Activated CD4-positive, alpha-beta T cell treated with anti-CD3 and anti-CD28 coated beads, Interleukin-2, amount 10 ng/mL, durations not matched to agents 7 days and 5 days (primary cell): ENCODE measurements at places on chromosomes 4 and X. TPM values are rescaled to one million over a fixed set of nuclear protein-coding genes. Genes with fewer than 3 reads are reported as not detected.
A peak's percentile ranks its signal among the peaks of the same experiment; 100 is the strongest.

The IBSP gene
- not detected for total RNA-seq

DNA sequence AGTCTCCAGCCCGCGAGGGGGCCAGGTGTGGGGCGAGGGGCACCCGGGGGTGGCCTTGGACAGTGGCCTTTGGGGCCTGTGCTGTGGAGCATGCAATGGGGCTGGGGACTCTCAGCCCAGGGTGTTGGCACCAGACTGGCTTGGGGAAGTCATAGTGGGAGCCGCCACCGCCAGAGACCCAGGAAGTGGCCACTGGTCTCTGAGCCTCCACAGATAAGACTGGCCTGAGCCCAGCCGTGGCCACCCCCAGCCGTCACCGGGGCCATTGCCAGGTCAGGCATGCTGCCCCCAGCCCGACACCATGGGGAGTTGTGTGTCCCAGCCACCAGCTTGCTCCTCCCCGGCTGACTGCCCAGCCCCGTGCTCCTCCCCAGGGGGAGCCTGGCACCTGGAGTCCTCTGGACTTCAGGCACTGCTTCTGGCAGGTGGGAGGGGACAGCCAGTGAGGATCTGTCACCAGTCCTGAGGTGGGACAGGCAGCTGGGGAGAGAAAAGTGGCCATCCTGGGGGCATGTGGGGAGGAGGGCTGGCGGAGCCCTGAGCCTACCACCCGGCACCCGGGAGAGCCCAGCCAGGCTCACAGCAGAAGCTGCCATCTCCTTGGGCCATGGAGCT lies 32.5 kb downstream of the TACC3 start:
- no peak overlapping the region for H3K27ac ChIP-seq
- no peaks in the 10 kb centered on the region for H3K27me3 ChIP-seq
- no peak overlapping the region for H3K4me3 ChIP-seq
- H3K36me3 ChIP-seq: no peaks in the 10 kb centered on the region

The MAGEA6 gene
- total RNA-seq: not detected

DNA sequence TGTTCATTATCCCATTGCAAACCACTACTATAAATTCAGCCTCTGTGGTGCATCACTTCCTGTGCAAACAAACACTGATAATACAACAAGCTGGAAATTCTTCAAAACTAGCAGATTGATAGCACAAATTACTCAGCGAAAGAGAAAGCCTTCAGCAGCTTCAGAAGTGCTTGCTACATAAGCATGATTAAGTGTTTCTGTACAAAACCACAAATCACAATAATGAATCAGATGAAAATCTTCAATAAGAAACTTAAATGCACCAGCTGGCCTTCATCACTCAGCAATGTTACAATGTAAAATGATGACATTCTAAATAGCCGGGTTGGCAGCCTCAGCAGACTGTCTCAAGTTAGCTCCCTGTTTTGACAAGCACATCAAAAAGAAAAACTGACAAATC lies 262.2 kb downstream of the SPOCK3 start:
- H3K27ac ChIP-seq: no peak overlapping the region
- no peak overlapping the region for H3K4me3 ChIP-seq
- no peaks in the 10 kb centered on the region for H3K27me3 ChIP-seq
- no peaks in the 10 kb centered on the region for H3K36me3 ChIP-seq
- no peak for DNase-seq
- no peaks in the 10 kb centered on the region for H3K4me1 ChIP-seq

GRCh38 chrX:54695816-54696487 lies 102.1 kb downstream of the ITIH6 start:
- no peak for DNase-seq
- no peaks in the 10 kb centered on the region for H3K36me3 ChIP-seq
- H3K27ac ChIP-seq: no peak overlapping the region
- no peaks in the 10 kb centered on the region for H3K4me1 ChIP-seq
- H3K4me3 ChIP-seq: no peak overlapping the region

DNA sequence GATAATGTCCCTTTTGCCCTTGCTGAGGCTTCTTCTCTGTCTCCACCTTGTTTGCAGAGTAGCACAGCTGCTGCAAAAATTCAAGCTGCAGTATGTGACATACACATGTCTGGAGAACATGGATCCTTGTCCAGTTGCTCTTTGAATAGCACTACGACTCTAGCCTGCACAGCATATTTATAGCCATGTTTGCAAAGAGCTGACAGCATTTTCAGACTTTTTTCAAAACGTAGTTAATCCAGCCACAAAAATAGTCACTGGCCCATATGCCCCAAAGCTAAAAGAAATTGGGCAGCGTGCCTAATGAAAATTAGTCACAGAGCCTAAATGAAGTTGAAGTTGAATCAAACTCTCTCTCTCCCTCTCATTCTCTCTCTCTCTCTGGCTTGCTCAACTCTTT lies 17.5 kb downstream of the SLC16A2 start:
- DNase-seq: no peak
- no peaks in the 10 kb centered on the region for H3K36me3 ChIP-seq
- no peak overlapping the region for H3K4me3 ChIP-seq
- H3K4me1 ChIP-seq: no peaks in the 10 kb centered on the region
- H3K27ac ChIP-seq: no peak overlapping the region

DNA sequence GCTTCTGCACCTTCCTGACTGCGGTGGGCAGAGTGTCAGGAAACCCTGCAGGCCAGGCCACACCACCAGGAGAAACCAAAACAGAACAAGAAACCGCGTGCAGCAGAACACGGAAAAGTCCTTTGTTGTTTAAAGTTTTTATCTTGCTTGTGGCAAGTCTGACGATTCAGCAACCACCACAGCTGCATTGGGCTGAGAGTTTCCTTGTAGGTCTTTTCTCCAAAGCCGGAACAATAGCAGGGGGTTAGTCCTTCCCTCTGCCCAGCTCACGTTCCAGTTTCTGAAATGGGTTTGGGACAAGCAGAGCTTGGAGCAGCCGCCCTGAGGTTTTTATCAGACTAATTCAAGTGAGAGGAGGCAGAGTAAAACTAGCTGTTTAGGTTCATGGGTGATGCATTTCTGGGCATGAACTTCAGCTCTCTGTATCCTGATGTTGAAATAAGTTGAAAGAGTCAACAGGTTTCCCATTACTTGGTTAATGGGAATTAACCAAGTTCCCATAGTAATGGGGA lies 216.9 kb downstream of the PTTG2 start:
- H3K27ac ChIP-seq: peak overlapping the region; percentile 93
- peak overlapping the region; percentile 58 for H3K4me3 ChIP-seq
- DNase-seq: peak; percentile 80
- H3K4me1 ChIP-seq: peaks cover 66% of the 10 kb centered on the region

DNA sequence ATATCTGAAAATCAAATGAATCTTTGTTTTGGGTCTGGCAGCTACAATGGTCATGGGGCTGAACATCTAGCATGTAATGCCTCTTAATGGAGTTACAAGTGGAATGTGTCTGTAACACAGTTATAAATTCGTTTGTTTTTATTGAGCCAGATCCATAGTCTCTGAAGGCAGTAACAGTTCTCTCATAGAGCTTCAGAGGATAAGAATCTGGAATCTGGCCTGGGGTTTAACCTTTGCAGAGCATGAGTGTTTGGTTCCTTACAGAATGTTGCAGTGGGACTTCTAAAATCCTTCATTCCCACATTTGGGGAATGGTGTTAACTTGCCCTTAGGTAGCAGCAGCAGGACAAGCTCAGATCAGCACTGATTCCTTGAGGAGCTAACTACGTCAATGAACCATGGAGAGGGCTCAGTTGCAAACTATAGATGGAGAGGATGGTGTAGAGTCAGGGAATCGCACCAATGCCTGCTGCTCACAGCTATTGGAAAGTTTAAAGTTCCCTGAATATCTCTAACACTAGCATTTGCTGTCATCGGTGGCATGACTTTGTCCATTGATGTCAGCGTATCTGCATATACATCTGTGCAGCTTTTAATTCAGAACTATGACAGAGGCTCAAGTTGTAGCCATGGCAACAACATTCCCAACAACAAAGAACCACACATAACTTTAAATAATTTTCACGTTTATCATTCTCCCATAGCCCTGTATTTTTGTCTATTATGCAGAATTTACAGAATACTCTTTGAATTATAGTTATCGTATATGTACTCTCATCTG lies 72.2 kb downstream of the RASGEF1B start:
- no peaks in the 10 kb centered on the region for H3K27me3 ChIP-seq
- no peaks in the 10 kb centered on the region for H3K36me3 ChIP-seq
- no peak overlapping the region for H3K27ac ChIP-seq
- no peak overlapping the region for H3K4me3 ChIP-seq
- DNase-seq: no peak
- no peaks in the 10 kb centered on the region for H3K4me1 ChIP-seq

DNA sequence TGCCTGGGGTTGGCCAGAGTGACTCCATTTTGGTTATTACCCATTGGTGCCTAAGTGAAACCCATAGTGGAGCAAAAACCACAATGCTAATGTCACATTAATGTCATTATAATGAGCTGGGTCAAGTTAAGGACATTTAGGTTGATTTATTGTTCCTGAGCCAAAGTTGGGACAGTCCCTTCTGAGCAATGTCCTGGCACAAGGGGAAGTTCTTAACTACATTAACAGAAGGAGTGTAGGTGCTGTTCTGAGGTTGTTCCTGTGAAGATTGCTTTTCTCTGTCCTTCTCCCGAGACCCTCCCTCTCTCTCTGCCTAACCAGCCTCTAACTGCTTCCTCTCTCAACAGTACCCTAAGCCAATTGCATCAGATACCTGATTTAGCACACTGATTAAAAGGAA lies 1956.8 kb upstream of the PCDH10 start:
- no peaks in the 10 kb centered on the region for H3K27me3 ChIP-seq
- H3K27ac ChIP-seq: no peak overlapping the region
- no peak for DNase-seq
- H3K4me1 ChIP-seq: no peaks in the 10 kb centered on the region
- H3K36me3 ChIP-seq: no peaks in the 10 kb centered on the region

DNA sequence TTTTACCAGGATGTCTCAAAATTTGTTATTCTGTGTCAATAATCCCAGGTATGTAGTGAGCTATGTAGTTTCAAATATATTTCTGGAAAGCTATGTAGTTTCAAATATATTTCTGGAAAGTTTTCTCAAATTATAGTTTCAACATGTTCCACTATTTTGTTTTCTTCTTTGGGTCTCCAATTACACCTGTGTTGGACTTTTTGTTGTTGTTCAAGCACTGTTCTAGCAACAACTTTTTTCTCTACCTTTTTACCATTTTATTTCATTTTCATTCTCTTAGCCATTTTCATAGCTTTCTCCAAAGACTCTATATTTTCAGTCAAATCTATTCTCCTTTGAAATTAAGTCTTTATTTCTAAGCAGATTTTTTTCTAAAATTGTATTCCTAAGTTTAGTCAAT lies 88.4 kb downstream of the LCORL start:
- no peak for DNase-seq
- no peak overlapping the region for H3K27ac ChIP-seq
- H3K4me1 ChIP-seq: no peaks in the 10 kb centered on the region
- peaks cover 5% of the 10 kb centered on the region for H3K36me3 ChIP-seq
- H3K27me3 ChIP-seq: no peaks in the 10 kb centered on the region
- no peak overlapping the region for H3K4me3 ChIP-seq

The HS3ST1 gene
- not detected for total RNA-seq

GRCh38 chrX:133698298-133698697 lies 283.0 kb upstream of the GPC4 start:
- no peaks in the 10 kb centered on the region for H3K4me1 ChIP-seq
- H3K27ac ChIP-seq: no peak overlapping the region
- DNase-seq: no peak
- H3K27me3 ChIP-seq: no peaks in the 10 kb centered on the region

DNA sequence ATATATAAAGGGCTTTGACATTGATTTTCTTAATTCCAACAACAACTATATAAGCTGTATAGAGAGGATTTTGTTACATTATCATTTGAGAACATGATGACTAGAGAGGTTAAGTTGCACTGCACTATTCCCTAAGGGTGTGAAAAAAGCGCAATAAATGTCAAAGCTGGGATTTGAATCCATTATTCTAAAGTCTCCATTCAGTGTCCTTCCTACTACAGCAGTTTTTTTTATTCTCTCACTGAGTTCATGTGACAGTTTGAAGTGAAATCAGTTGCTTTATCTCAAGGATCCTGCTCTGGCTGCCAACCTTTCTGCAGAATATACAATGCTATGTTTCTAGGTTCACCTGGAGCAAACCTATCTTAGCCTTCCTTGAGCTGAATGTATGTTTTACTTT lies 177.5 kb downstream of the ANKRD50 start:
- H3K27me3 ChIP-seq: no peaks in the 10 kb centered on the region
- no peak for DNase-seq
- no peaks in the 10 kb centered on the region for H3K36me3 ChIP-seq

The CHRDL1 gene
- total RNA-seq: not detected

The AKAP4 gene
- total RNA-seq: not detected

GRCh38 chr4:87414816-87415215 lies 7.6 kb upstream of the NUDT9 start:
- no peaks in the 10 kb centered on the region for H3K4me1 ChIP-seq
- no peak overlapping the region for H3K4me3 ChIP-seq
- no peak for DNase-seq
- H3K36me3 ChIP-seq: no peaks in the 10 kb centered on the region
- no peak overlapping the region for H3K27ac ChIP-seq

GRCh38 chr4:177441061-177441802 lies 1.0 kb downstream of the AGA start:
- H3K4me3 ChIP-seq: peak overlapping the region; percentile 85
- peaks cover 31% of the 10 kb centered on the region for H3K36me3 ChIP-seq
- peak; percentile 35 for DNase-seq
- no peaks in the 10 kb centered on the region for H3K27me3 ChIP-seq
- H3K27ac ChIP-seq: peak overlapping the region; percentile 97

GRCh38 chr4:133594390-133595207 lies 445.5 kb downstream of the PCDH10 start:
- no peak overlapping the region for H3K27ac ChIP-seq
- H3K27me3 ChIP-seq: no peaks in the 10 kb centered on the region
- no peaks in the 10 kb centered on the region for H3K4me1 ChIP-seq
- no peaks in the 10 kb centered on the region for H3K36me3 ChIP-seq
- no peak for DNase-seq
- H3K4me3 ChIP-seq: no peak overlapping the region

The TEX13D gene
- total RNA-seq: not detected

DNA sequence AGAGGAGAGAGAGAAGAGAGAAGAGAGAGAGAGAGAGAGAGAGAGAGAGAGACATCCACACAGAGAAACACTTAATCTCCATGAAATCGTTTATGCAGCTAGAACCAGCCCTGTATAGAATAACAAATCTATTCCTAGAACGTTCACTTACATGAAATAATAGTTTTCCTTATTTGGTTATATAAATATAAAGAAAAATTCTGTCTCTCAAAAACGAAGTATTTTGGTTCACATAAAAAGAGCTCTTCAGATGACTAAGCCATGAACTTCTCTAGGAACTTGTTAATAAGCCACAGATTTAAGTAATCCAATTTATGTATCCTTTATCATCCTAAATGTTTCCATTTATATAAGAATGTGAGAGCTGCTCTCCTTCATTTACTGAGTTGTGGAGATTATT lies 1315.1 kb upstream of the PCDH7 start:
- no peak for DNase-seq
- no peaks in the 10 kb centered on the region for H3K36me3 ChIP-seq
- H3K27me3 ChIP-seq: no peaks in the 10 kb centered on the region
- H3K4me1 ChIP-seq: no peaks in the 10 kb centered on the region
- H3K4me3 ChIP-seq: no peak overlapping the region

The HELT gene
- total RNA-seq: not detected
